COR-L47 (cell line): ENCODE measurements at places on chromosomes 2 and 18.
A peak's percentile ranks its signal among the peaks of the same experiment; 100 is the strongest.

DNA sequence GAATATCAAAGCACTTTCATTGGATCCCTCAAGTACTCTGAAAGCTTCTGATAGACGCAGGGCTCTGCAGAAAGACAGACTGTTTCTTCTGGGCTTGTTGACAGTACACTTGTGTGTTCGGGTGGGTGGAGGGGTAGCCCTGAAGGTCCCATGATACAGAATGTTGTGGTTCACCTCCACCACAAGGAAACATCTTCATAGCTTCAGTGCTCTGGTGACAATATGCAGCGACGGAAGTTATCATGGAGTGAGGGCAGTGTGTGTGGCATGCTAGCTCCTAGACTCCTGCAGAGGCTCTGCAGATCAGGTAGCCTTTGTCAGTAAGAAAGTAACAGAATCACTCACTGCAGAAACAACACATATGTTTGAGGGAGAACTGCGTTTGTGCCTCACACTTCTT, 90.7 kb downstream of the MEIS1 start:
- DNase-seq: no peak

GRCh38 chr2:212797484-212798205, 259.0 kb upstream of the ERBB4 start:
- DNase-seq: no peak

GRCh38 chr2:239271882-239272281, 128.9 kb downstream of the HDAC4 start:
- DNase-seq: no peak

DNA sequence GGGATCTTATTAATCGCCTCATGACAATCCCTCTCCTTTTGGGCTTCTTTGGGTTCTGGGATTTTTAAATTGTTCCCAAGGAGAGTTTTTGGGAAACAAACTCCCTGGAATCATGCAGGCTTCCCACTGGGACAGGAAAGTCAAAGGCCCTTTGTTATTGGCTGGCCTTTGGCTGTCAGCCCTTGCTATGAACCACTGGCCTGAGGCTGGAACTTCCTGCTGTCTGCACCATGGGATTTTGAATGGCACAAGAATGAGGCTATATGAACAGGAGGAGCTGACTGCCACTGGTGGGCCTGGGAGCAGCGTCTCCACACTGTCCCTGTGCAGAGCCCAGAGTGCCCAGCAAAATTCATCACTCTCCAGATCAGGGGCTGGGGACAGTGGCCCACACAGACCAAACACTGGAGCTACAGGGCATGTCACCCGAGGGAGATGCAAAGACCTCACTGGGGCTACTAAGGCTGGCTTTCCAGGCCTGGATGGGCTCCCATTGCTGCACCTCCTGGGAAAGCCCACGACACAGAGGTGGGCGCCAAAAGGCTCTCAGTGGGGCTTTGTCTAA, 35.7 kb downstream of the STEAP3 start:
- DNase-seq: no peak

- DNase-seq: no peak
Measured at GRCh38 chr2:109373791-109374547, 239.8 kb downstream of the SEPTIN10 start.

DNA sequence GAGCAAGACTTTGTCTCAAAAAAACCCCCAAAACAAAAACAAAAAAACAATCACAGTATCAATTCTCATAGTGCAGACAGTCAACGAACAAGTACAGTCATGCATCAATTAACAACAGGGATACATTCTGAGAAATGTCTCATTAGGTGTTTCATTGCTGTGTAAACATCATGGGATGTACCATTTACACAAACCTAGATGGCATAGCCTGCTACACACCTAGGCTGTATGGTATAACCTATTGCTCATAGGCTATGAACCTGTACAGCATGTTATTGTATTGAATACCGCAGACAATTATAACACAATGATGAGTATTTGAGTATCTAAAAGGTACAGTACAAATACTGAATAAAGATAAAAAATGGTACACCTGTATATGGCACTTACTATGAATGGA, 67.8 kb upstream of the LMAN1 start:
- DNase-seq: peak; percentile 47

DNA sequence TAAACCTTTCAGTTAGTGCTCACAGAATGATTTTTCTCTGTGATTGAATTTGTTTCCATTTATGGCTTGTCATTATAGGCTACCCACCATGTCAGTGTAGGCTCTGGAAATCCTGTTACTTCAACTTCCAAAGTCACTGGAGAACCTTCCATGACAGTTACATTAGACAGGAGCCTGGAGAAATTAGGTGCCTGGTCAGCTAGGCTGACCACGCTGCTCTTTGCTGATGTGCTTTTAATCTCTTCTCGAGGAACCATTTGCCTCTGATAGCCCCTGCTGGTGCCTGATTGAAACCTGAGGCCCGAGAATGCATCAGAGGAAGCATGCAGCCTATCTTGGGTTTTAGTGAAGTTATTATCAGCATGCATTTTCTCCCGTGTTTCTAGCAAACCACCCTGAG, 29.6 kb upstream of the TTN start:
- DNase-seq: no peak

GRCh38 chr2:149068996-149069888, 30.7 kb downstream of the LYPD6B start:
- no peak for DNase-seq

DNA sequence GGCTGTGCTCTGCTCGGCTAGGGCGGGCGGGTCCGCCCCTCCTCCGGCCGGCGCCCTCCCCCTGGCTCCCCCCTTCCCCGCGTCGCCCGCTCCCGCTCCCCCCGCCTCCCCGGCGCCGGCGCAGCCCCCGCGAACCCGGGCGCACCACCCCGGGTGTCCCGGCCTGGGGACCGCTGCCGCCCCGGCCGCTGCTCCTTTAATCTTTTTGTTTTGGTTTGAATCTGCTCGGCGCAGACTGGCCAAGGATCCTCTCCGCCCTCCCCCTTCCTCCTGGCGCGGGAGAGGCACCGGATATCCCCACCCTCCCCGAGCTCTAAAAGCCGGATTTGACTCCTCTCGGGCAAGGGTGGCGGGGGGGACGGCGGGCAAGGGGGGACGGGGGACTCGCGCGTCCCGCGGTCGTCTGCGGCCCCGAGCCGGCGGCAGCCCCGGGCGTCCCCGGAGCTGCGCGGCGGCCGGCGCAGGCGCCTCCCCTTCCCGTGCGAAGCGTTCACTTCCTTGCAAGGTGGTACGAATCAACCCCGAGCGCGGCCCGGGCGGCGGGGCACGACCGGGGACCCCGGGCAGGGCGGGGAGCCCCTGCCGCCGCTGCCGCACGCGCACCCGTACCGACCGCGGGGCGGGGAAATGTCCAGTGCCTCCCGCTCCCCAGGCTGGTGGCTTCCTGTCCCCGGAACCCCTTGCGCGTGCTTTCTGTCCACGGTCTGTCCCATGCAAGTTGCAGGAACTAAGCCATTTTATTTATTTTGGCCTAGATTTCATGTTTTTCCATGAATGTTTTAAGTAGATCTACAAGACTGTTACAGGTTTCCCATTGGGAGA, at the start of gene PTGR3:
Gene PTGR3 (minus strand): TSS at position 11 of the 822 bp plus-strand sequence. CDS start 81 bp downstream, outside the sequence.
- DNase-seq: peak; percentile 87

GRCh38 chr2:55141572-55142413, 90.3 kb downstream of the CLHC1 start:
- no peak for DNase-seq

- DNase-seq: no peak
Measured at GRCh38 chr2:123791684-123792083, 233.4 kb upstream of the CNTNAP5 start.

GRCh38 chr2:210586381-210586780, 30.0 kb downstream of the CPS1 start:
- no peak for DNase-seq

DNA sequence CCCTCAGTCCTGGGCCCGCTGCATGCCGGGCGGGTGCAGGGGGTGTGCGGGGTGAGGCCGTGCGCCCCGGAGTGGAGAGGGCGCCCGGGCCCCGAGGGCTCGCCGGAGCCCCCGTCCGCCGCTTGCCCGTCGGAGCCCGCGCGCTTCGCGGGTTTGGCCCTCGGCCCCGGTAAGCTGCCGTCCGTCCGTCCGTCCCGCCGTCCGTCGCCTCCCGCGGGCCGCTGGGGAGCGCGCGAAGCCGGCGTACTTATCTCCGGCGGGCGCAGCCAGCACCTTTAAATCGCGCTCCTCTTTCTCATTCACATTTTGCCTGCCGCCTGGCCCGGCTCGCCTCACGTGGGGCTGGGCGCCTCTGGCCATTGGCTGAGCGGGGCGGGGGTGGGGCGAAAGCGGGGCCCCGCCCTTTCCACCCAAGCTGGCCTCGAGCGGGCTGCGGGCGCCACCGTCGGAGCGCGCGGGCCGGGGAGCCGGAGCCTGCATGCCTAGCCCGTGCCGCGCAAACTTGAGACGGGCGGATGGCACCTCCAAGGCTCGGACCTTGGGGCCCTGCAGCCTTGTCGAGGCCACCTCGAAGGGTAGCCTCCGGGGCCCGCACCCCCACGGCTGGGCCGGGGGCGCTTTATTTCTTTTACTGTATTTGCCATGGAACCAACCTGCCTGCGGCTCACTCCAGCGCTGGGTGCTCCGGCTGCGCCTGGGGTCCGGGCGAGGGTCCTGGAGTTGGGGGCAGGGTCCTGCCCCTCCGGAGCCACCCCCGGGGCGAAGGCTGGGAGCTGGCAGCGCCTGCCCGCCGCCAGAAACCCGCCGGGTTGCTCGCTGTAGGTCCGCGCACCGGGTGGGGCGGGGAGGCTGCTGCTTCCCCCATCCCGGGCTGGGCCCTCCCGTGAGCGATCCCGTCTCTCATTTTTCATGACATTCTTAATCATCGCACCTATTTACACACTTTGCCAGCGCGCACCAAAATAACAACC, at the start of gene GBX2:
Gene GBX2 (minus strand): TSS at position 277 of the 971 bp plus-strand sequence. CDS start 415 bp downstream, outside the sequence.
- no peak for DNase-seq

DNA sequence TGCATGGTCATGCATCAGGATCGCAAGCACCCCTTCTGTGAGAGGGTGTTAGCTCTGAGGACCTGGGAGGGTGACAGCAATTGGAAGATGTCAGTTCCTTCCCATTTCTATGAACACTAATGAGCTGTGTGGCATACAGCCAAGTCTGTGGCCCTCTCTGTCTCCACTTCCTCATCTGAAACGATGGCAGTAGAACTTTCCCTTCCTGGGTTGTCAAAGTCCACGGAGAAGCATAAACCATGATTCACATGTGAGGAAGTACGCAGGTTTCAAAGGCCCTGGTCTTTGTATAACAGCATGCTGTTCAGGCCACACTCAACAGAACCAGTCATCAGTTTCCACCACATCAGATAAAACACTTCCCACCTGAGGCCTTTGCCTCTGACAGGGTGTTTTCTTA, 167.4 kb upstream of the RAB6C start:
- DNase-seq: no peak

GRCh38 chr18:8264861-8265411, 344.3 kb upstream of the RAB12 start:
- DNase-seq: peak; percentile 66

- no peak for DNase-seq
Measured at GRCh38 chr2:42010743-42011298, 37.0 kb upstream of the PKDCC start.

DNA sequence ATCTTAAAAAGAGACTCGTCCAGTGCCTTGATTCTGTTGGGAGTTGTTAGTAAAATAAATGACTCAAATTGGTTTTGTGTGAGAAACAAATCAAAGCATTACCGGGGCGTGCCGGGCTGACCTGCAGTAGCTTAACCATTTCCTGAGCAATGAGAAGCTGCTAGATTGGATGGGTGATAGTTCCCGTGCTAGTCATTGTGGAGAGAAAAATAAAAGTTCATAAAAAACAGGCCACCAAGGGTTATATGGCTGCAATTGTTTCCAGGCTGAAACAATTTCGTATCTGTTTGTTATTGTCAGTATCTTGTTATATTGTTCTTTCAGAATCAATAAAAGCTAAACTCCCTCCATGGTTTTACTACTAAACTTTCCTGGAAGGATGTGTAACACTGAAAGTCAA, 314.4 kb downstream of the MTX2 start:
- no peak for DNase-seq

DNA sequence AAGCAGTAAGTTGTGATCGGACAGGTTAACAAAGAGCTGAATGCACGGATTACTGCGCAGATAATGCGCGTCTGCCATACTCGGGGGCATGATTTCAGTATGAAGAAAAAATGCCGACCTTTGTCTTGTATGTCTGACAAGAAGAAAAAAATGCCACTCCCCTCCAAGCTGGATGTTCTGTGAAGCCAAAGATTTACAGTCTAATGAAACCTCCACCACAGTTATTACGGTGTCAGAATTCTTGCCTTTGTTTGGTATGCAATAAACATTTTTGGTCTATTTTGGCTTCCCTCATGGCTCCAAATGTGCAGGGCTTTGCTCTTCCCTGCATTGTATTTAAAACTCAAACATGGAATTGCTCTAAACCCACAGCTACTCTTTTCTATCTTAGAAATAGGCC, 72.2 kb upstream of the THUMPD2 start:
- peak; percentile 4 for DNase-seq

DNA sequence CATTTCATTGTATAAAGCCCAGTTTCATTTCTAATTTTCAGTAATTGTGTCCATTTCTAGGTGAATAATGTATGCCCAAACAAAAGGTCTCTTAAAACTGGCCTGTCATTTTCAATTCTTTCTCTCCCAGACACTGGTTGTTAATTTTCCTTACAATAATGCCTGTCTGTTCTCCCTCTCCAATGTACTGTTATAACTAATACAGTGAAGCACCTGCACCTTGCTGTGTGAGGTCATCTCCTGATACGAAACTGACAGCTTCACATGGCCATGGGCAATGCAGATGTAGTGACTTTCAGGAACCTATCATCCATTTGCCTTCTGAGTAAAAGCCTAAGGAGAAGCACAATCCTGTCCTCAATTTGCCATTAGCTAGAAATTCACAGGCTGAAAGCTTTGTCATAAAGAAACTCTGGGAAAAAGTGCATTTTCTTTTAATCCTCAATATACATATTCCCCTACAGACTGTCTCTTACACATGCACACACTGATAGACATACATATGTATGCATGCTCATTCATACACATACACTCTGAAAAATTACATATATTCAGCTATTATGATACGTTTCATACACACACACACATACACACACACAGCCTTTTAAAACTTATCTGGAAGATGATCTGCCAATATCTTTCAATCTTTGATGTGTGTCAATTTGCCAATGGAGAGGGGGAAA, 1030.3 kb downstream of the TDRD15 start:
- DNase-seq: no peak

GRCh38 chr2:123451542-123451941, 573.5 kb upstream of the CNTNAP5 start:
- no peak for DNase-seq

DNA sequence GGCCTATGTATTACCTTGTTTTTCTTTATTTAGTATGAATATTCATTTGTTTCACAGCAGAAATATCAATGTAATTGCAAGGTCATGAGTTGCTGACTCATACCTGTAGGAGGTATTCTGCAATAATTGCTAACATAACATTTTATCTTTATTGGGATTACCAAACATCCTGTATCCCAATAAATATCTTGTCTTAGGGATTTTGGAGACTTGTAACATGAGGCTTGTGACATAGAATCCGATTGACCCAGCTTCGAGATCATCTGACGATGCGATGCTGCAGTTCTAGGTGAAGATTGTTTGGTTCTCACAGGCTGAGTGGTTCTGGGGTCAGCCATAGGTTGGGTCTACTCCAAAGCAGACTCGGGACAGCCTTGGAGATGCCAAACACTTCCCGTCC, 133.4 kb upstream of the RND3 start:
- no peak for DNase-seq

GRCh38 chr18:10419420-10420103, 34.9 kb upstream of the APCDD1 start:
- no peak for DNase-seq

GRCh38 chr18:28178720-28179119, 1.8 kb upstream of the CDH2 start:
- DNase-seq: no peak
